Hematopoietic multipotent progenitor cell treated with erythropoietin and hydrocortisone succinate and interleukin-3 and kit ligand, for 6 days (in vitro differentiated cells): ENCODE measurements at places on chromosomes 2 and 18.

DNA sequence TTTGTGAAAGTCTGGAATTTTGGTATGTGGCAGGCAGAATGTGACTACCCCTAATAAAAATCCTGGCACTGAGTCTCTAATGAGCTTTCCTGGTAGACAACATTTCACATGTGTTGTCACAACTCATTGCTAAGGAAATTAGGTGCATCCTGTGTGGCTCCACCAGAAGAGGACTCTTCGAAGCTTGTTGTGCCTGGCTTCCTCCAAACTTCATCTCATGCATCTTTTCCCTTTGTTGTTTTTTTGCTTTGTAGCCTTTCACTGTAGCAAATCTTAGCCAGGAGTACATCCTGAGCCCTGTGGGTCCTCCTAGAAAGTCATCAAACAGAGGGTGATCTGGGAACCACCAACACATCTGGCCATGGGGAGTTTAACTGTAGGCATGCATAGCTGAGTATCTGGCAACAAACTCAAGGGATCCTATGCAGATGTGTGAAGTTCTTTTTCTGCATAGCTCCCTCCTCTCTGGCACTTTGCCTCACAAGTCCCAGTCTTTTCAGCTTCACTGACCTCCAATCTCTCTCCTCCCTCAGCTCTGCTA, 42.1 kb upstream of the SERTAD2 start:
- DNase-seq, result no peak

DNA sequence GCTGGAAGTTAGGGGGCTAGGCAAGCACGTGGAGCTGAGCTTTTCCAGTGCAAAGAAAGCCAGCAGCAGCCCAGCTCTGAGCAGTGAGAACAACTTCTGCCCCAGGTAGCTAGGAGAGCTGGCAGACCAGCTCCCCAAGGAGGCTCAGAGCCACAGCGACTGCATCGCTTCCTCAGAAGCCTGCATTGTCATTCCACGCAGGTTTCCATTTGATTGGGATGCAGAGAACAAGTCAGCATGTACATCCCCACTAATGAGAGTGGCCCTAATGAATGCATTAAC, 45.1 kb downstream of the C1QL2 start:
- no peak for DNase-seq

GRCh38 chr2:230944757-230945372, 19.8 kb upstream of the GPR55 start:
- no peak for DNase-seq

DNA sequence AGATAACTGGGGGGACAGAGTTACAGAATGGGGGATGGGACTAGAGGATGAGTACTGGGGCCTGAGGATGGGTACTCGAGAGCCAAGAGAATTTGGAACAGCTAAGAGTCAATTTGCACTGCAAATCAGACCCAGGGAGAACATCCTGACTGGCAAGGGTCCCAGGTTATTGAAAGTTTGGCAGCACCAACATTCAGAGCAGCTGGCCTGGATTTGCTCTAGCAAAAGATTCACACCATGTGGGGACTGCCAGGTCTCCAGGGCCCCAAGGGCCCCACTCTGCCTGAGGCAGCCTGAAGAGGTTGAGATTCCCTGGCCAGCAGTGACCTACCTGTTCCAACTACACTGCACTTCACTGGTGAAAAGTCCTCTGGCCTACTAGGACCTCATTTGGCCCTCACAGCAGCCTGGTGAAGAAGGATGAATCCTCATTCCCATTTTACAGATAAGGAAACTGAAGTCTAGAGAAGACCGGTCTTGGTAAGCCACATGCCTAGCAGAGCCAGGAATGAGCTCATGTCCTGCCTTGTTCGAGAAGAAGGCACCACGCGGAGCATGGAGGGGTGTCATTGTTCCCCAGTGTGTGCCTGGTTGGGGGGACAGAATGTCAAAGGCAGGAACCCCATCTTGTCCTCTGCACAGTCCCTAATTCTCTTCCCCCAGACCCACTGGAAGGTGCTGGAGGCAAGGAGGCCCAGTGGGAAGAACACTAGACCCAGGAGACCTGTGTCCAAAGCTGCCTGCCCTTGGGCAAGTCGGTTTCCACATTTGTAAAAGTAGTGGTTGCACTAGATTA, 258.6 kb downstream of the TNS1 start:
- no peak for DNase-seq

DNA sequence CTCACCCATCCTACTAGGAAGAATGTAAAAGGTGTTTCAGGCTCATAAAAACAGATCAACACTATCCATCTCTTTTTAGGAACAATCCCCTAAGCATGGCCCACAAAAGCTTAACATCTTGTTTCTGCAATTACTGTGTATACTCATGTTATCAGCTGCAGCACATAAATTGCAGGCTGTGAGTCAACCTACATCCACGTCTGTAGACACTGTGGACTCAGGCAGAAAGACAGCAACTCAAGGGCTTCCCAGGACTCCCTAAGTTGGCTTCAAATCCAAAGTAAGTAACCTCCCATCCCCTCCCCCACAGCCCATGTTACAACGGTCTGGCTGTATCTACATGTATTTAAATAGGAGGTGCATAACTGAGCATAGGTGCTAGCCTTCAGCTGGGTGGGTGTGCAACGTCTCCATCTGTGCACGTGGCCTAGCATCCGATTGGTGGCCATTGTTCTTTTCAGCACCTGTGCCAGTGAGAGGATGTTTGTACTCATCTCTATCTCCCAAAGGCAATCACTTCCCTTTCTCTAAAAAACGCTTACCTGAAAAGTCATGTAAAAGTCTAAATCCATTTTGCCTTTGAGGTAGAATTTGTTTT, 30.1 kb downstream of the UXS1 start:
- no peak for DNase-seq

GRCh38 chr2:104932243-104932642, 78.3 kb downstream of the POU3F3 start:
- no peak for DNase-seq

DNA sequence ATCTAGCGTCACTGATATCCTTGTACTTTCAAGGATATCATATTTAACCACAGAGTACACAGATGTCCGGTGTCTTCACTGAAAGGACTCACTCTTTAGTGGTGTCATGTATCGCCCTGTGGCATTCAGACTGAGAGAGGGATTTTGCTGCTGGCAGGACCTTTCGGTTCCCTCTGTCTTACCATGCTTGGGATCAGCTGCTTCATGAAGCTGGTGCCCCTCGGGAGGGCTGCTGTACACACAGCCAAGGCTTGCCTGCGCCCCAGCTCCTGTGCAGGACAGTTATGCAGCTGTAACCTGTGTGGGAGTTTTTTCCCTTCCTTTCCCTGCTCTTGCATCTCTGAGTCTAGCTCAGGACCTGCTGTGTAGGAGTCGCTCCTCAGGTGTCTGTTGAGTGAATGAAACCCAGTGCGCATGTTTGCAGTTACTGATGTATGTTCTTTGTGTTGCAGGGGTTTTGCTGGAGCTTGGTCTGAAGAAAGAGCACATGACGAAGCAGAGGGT, 64.4 kb downstream of the GREB1 start:
- no peak for DNase-seq

DNA sequence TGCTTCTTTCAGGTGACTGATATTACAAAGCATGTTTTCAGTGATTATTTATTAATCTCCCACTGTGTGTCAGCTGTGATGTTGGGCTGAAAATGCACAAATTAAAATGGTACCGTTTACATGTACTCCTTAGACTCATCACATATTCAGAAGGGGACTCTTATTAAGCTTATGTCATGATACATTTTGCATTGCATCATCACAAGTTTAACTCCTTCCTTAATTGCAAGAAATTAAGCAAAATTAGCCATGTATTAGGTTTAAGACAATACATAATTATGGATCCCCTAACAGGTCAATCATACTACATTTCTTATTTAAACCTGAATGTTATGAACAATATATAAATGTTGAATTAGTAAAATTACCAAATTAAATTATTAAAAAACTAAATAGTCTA, 899.1 kb downstream of the TMEM182 start:
- no peak for DNase-seq

GRCh38 chr18:63867368-63868125, 20.0 kb upstream of the SERPINB2 start:
- DNase-seq, result no peak

DNA sequence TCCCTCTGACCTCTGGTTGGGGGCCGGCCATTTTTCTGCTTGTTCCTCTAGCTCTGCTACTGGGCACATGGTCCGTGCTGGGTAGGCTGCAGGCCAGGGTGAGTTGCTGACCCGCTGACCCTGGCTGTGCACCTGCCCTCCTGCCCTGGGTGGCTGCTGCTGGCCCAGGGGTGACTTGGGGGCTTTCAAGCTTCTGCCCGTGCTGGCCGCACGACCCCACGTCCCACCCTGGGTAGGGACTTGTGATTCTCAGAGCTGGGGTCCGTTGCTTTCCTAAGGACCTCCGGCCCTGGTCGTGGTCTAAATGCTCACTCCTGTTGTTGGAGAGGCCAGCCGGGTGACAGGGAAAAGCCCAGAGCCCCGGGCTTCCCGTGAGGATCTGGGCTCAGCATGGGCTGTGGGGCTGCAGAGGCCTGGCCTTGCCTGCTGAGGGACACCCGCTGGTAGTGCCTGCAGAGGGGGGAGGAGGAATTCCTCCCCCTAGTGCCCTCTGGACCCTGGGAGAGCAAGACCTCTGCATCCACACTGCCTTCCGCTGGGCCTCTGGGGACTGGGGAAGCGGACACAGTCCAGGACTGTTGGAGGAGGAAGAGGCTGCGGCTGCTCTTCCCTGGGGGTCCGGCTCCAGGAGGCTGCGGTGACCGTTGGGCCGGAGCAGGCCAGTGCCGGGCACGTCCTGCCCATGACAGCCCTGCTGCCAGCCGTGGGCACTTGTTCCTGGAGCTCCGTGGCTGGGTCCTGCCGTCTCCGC, 6.3 kb upstream of the GAL3ST2 start:
- DNase-seq, result no peak

- DNase-seq, result peak; percentile 10
Observed at GRCh38 chr18:35114305-35114704, 73.1 kb downstream of the MAPRE2 start.

DNA sequence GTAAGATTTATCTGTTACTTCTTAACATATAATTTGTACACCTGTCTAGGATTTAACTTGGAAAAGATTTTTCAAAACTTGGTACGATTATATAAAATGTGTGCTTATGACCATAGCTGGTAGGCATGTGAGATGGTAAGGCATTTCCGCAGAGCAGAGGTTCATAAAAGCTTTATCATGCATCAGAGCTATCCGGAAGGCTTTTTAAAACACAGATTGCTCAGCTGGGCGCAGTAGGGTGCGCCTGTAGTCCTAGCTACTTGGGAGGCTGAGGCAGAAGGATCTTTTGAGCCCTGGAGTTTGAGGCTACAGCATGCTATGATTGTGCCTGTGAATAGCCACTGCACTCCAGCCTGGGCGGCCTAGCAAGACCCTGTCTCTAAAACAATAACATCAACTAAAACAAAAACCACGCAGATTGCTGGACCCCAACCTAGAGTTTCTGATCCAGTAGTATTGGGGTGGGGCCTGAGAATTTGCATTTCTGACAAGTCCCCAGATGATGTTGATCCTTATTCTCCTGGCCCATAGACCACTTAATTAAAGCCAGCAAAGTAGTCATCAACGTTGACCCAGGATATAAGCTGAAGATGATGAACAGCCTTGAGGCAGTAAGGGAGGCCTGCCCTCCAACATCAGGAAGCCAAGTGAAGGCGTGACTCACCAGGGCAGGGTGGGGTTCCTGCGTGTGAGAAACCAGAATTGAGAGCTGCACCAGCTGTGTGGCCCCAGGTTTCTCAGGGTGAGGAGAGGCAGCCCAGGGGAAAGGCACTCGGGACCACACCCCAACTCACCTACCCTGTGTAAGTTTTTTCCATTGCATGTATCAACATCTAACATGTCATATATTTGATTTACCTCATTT, 21.6 kb upstream of the SLC20A1 start:
- peak; percentile 82 for DNase-seq

- no peak for DNase-seq
Observed at GRCh38 chr2:232287316-232287715, 91.2 kb upstream of the ALPP start.

DNA sequence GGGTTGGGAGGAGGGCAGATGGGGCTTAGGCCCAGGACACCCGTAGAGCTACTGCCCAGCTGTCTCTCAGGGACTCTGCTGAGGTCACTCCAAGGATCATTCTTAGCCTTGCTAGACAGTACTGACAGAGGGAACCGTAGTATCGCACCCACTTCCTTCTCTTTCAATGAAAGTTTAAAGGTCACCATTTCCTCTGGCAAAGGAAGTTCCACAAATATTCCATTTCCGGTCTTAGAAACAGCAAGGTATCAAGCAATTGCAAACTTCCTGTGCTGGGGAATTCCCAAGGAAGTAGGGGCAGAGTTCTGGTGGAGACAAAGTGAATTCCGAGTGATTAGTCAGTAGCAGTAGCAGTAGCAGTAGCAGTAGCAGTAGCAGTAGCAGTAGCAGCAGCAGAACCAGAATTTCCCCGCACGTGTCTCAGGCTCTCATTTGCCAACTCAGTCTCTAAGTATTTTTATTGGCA, 24.7 kb downstream of the IL1B start:
- DNase-seq, result no peak

- no peak for DNase-seq
Observed at GRCh38 chr2:183029219-183029618, 9.0 kb downstream of the NCKAP1 start.

- no peak for DNase-seq
Observed at GRCh38 chr18:76757335-76757734, 65.0 kb upstream of the ZNF236 start.

- peak; percentile 33 for DNase-seq
Observed at GRCh38 chr2:195561116-195561921, 95.7 kb upstream of the SLC39A10 start.

GRCh38 chr2:11550901-11551568, 17.2 kb downstream of the GREB1 start:
- DNase-seq, result no peak
